ENCODE measurements at places on chromosomes 1 and 21.

DNA sequence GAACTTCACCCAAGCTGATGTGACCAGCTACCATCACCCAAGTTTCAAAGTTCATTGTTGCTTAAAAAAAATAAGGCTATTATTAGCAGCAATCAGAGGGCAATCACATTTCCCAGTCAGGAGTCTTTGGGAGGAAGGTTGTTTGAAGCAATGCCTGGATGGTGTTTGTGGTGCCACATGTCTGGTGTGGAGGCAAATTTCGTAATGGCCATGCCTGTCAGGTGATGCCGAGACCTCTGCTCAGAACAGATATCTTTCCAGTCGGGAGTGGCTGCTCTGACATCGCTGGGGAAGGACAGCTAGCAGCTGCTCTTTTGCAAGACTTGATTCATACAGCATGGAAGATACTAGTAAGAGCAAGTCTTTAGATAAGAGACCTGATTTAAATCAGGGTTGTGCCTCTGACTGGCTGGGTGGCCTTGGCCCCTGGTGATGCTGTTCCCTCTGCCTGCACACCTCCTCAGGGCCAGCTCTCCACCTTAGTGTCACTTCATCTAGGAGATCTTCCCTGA, 187.8 kb upstream of the JUN start:
- DNase-seq, result no peak

GRCh38 chr1:209486861-209487593, 96.5 kb upstream of the CAMK1G start:
- DNase-seq, result no peak

DNA sequence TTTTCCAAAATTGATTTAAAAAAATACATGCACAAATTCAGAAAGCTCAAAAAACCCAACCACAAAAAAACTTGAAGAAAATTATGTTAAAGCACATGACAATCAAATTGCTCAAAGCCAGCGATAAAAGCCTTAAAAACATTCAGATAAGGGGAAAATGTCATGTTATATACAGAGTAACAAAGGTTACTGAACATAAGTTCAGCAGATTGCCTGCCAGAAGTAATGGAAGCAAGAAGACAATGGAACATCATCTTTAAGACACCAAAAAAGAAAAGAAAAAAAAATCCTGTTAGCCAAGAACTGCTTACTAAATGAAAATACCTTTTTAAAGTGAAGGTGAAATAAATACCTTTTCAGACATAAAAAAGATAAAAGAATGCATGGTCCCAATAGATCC, 147.2 kb upstream of the SGIP1 start:
- no peak for DNase-seq

- DNase-seq, result no peak
Observed at GRCh38 chr1:218983848-218984247, 189.8 kb upstream of the LYPLAL1 start.

- DNase-seq, result no peak
Observed at GRCh38 chr1:156176610-156177210, 17.2 kb upstream of the SLC25A44 start.

GRCh38 chr1:206821493-206821892, 43.9 kb upstream of the IL20 start:
- no peak for DNase-seq

DNA sequence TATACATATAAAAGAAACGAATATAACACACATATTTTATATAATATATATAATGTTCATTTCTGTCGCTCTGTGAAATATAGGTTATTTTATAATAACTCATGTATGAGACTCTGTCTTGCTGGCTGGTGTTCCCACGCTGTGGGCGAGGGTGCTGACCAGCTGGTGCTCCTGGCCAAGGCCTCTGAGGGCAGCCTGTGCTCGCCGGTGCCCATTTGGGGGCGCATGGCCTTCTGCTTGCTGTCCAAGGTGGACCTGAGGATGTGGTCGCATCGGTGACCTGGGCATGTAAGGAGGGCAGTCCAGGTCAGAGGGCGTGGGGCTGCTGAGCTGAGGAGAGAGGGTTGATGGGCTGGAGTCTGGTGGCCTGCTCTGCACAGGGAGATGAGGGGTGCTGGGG, 1.1 kb upstream of the PCP4 start:
- no peak for DNase-seq

- DNase-seq, result no peak
Observed at GRCh38 chr1:23727362-23727811, 15.9 kb upstream of the ELOA start.

- DNase-seq, result no peak
Observed at GRCh38 chr1:185152187-185152767, 4.5 kb downstream of the TRMT1L start.

DNA sequence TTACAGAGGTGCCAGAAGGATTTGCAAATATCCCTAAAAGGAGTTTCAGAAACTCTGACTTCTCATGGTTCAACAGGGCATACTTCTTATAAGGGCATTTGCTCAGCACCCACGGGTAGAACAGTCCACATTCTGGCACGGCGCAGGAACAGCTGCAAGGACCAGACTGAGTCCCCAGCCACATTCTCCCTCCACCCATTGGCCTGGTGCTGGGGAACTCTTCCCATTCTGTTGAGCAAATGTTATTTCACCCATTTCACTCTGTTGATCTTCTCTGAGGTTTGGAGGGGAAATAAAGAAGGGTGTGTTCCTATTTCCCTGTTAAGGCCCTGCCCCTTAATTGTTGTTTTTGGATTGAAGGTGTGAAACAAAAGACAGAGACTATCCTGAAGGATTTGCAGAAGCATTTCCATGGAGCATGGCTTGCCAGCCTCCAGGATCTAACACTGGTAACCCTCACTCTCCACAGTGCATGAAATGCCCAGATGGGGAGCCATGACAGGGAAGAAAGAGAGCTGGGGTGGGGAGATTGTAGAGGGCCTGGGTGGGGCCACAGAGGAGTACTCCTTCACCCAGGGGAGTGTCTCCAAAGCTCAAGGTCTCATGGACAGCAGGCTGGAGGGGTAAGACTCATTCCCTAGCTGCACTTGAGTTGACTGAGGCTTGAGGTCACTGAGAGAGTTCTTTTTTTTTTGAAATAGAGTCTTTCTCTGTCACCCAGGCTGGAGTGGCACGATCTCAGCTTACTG, 35.0 kb downstream of the INAVA start:
- no peak for DNase-seq

DNA sequence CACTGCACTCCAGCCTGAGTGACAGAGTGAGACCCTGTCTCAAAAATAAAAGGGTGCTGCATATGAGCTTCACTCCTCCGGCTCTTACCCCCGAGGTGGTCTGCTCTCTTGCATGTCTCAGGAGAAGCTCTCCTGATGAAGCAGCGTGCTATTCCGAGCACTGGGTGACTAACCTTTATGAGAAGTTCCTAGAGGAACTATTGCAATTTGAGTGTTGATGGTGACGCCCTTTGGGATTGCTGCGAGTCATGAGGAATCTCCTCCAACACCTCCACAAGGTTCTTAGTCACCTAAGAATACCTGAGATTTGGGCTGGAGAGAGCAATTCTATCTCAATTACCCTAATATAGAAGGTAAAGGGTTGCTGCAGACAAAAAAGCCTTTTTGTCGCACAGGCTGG, 40.8 kb upstream of the TINAGL1 start:
- no peak for DNase-seq

- DNase-seq, result no peak
Observed at GRCh38 chr1:167548059-167548932, 5.3 kb downstream of the CREG1 start.

GRCh38 chr1:7491109-7491817, 279.8 kb upstream of the VAMP3 start:
- DNase-seq, result no peak

DNA sequence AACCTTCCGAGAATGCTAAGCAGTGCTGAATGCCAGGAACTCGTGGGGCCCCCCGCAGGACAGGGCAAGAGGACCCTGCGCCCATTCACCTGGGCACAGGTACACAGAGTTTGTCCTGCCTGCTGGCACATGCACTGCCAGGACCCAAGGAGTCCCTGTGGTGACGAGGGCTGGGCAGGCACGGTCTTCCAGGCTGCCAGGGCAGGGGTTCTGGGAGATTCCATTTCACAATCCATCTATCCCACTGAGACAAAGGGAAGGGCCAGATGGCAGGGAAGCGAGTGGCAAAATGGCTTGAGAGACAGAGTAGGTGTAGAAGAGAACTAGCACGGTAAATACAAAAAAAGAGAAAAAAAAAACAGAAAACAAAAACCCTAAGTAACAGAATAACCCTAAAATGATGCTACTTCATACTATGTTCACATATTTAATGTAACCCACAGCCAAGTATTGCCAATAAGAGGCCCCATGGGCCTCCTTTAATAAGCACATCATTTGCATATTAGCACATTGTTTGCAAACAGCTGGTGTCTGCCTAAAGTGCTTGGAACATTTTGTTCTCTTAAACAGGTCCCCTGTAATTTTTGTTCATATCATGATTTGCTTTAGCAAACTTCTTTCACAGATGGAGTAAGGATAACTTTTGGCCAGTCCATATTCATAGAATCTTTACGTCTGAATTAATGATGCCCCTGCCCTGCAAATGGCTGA, 83.8 kb downstream of the STUM start:
- DNase-seq, result no peak

DNA sequence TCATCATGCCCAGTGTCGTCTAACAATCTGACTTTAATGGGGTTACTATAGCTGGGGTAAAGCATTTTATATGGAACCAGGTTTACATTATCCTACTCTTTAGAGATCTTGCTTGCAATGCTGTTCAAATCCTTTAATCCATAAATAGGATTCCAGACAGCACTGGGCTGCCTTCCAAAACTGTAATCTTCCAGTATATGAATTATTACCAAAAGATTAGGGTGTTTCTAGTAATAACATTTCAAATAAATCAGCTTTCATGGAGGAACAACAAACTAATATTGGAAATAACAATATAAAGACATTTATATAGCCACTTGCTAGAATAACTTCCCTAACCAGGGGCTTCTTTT, 88.6 kb upstream of the PLXNA2 start:
- DNase-seq, result no peak

DNA sequence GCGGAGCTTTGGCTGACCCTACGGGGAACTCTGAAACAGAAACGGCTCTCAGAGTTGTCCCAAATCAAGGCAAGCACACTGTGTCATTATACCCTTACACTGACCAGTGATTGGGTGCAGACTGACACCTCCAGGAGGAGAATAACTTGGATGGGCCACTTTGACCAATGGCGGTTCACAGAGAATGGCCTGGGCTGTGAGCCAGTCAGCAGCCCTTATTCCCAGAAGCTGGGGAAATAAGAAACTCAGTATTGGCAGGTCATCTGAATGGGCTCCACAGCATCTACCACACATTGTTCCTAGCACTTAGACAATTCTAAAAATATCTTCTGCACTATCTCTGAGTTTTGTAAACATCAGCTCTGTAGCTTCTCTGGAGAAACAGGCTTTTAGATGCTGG, 265.2 kb downstream of the ADGRL2 start:
- no peak for DNase-seq

GRCh38 chr1:43460988-43461693, 7.4 kb upstream of the HYI start:
- DNase-seq, result no peak

DNA sequence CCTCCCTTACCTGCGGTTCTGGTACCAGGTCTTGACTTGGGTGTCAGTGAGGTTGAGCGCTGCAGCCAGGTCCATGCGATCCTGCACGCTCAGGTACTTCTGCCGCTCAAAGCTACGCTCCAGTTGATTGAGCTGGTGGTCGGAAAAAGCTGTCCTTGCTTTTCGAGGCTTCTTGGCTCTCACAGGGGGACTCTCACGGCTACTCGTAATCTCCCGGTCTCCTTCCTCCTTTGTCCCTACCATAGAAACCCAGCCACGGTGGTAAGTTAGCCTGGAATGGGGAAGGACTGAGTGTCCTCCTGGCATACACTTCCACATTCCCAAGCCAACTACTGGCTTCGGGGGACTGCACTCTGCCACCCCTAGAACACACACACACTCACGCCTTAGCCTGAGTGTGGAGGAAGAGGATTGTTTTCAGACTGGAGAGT, 2.6 kb downstream of the BARHL2 start:
- no peak for DNase-seq

DNA sequence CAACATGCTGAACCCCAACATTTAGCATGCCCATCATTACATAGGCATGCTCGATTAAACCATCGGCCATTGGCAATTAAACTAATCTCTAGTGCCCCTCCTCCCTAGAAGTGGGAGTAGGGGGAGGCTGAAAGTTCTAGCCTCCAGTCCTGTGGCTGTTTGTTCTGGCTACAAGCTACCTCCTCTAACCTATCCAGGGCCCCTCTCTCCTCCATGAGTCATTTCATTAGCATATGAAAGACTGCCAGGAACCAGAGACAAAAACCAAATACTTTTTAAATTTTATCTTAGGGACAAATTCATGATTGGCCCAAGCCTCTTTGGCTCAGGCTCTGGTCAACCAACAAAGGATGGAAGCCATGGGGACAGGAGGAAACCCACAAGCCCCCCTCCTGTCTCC, 231.1 kb downstream of the CACNA1E start:
- DNase-seq, result no peak

GRCh38 chr1:207172885-207173284, 68.9 kb downstream of the C4BPA start:
- DNase-seq, result no peak

Measured in stimulated activated CD8-positive, alpha-beta memory T cell treated with anti-CD3 and anti-CD28 coated beads, Interleukin-15, amount 100 ng/mL, for 4 hours (primary cell).